ENCODE measurements at places on chromosomes 16 and 17.

GRCh38 chr17:57293077-57293476 is 36.8 kb downstream of the MSI2 start:
- DNase-seq = no peak

- DNase-seq = no peak
Observed at GRCh38 chr16:8649829-8650554, 24.4 kb upstream of the ABAT start.

DNA sequence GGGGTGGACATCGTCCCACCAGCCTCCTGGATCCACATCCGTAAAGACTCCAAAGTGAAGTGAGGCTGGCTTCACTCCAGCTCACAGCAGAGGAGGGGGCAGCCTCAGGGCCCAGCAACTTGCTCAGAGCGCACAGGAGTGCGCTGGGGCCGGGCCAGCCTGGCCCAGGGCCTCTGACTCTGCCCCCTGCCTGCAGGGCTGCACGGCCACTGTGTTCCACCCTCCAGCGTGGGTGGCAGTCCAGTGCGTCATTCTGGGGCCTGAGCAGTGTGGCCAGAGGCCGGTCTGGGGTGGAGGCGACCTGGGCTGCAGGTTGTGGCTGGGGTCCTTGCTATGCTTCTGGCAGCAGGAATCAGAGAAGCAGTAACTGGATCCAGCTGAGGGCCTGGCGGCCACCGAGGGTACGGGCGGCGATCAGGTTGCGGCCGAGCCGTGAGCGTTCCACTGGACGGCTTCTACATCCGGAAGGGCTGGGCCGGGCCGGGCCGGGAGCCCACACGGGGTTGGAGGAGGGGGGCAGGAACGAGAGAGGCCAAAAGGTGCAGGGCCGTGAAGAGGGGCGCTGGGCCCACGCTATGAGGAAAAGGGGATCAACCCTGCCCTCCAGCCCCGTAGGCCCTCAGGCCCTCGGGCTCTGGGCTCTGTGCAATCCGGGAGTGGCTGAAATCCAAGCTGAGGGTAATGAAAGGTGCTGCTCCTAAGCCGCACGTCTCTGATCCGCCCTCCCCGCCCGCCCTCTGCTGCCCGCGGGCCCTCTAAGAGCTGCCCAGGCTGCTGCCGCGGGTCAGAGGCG is at the start of gene FSCN2:
Gene FSCN2 (plus strand): TSS at position 787 of the 793 bp plus-strand sequence. CDS start 155 bp downstream, outside the sequence.
- DNase-seq = no peak

DNA sequence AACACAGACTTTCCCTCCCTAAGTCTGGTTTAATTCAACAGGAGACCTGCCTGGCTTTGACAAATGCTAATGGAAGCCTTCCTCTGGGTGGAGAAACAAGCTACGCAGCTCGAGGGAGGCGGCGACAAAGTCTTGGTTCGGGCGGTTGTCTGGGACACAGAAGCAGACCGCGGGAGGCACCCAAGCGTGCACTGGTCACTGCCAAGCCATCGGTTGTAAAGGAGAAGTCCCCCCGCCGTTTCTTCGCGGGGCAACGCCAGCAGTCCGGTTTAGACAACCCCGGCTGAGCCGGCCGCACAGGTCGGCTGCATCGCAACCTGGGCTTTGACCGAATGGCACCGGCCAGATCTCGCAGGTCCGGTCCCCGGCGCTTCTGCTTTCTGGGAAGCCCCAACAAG is 586 bp downstream of the GLYR1 start:
- DNase-seq = no peak

DNA sequence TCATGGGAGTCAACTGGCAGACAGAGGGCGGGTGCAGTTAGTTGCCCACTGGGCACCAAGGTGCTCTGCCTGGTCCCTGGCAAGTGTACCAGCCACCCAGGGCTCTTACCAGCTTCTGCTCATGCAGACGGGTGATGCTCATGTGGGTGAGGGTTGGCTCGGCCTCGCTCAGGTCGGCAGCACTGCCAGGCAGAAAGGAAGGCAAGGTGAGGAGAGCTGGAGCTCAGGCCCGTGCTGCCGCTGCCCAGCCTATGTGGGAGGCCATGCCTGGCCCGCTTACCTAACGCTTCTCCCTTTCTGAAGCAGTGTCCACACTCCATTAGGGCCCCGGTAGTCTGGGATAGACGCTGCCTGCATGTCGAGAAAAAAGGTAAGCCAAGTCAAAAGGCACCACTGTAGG is 2.6 kb downstream of the SIRT7 start:
- no peak for DNase-seq

DNA sequence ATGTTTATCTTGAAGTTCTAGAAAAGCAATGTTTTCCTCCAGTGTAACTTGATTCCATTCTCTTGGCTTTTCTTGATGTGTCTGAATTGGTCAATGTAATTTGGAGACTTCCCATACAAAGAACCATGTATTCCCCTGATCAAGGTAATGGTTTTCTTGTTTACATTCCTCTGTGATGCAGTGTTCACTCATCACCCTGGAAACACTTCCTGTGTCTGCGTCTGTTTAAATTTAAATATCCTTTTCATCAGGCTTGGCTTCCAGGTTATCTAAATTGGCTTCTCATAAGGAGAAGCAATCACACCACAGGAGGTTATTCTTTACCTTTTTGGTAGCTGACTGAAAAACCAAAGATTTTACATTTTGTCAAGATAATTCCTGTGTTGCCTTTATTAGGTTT is 237.3 kb upstream of the WSCD1 start:
- no peak for DNase-seq

- no peak for DNase-seq
Observed at GRCh38 chr16:86768228-86768791, 190.0 kb downstream of the FOXL1 start.

- DNase-seq = no peak
Observed at GRCh38 chr17:9821921-9822320, at the start of gene GSG1L2. TSS of gene GSG1L2 (minus strand) at chr17:9822079. CDS start at chr17:9822071, 8 bp downstream.

DNA sequence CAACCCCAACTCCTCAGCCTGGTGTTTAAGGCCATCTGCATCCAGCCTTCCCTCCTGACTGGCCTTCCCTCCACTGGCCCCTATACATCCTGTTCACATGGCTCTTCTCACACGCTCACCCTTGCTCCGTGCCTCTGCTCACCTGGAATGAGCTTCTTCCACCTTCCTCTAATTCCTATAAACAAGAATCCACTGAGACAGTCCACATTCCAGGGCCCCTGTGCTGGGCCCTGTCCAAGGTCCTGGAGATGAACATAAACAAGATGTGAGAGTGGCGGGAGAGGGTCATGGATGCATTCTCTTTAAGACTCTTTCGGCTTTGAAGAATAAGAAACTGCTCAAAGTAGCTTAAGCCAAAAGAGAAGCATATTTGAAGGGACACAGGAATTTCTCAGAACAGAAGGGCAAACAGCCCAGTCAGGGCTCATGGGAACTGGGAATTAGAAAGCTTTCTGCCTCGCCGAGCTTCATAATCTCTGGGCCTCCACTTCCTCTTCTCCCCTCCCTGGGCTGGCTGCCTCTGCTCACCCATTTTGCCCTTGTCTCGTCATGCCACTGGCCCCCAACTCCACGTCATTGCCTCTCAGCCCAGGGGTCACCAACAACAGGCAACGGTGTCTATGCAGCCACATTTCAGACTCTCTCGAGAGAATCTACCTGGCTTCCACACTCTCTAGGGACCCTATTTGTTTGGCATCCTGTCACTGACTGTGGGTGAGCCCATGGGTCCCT is 13.5 kb downstream of the SPPL2C start:
- no peak for DNase-seq

DNA sequence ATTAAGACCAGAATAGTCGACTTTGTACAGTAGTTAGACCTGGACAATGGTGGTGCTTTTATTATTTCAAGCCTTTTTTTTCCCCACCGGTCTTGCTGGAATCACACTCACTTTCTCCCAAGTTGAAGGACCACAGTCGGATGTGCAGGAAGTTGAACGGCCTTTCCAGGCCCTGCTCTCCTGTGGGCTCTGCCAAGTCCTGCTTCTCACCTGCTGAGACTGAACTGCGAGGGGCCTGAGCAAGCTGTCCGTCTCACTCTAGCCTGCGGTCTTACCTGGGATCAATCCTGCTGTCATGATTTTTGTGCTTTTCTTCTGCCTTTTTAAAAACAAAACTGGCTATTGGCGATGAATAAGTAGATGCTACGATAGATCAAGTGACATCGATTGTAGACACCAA is 1.3 kb downstream of the TLCD3A start:
- DNase-seq = no peak

GRCh38 chr16:21704266-21704665 is 40.5 kb downstream of the OTOA start:
- DNase-seq = no peak

- DNase-seq = no peak
Observed at GRCh38 chr17:76446449-76447231, 6.3 kb downstream of the UBE2O start.

DNA sequence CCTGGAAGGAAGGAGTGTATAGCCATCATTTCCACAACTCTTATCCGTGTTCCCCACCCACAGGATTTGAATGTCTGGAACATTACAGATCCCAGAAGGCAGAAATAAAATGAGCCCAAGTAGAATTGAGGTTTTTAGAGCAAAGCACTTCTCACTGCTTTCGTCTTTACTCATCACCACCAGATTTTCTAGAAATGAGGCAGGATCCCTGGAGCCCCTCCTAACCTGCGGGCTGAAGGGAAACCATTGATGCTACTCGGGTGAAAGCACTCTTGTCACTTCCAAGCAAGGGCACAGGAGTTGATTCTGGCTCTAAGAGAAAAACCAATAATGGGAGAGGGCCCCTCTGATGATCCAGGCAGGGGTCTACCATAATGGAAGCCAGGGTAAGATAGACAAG is 2.8 kb upstream of the ALDOC start:
- DNase-seq = no peak

DNA sequence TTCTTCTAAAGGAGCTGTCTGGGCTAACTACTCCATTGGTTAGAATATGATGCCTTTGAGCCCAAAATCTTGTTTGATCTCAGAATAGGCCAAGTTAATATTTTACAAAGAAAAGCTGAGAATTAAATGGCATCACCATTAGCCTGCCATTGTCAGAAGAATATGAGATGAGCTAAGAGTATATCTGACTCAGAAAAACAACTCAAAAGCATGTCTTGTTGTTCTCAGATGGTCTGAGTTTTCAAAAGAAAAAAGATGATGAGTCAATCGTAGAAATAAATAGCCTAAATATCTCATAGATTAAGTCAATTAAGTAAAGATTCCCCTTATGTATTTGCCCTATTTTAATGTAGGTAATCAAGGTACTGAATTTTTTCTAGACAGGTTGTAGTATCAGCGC is 197.1 kb upstream of the TBX2 start:
- DNase-seq = no peak

DNA sequence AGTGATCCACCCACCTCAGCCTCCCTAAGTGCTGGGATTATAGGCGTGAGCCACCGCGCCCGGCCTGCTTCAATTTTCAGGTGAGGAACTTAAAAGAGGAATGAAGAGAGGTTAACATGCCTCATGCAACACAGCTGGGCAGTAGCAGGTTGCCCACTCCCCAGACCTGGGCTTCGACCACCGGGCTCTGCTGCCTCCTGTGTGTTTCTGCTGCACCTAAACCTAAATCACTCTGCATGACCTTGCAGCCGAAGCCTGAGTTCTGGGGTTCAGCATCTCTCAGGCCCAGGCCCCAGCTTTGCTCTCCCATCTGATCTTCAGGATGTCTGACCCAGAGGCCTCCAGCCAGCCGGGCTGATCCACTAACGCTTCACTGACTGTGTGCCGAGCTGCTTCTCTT is 112.6 kb downstream of the OR1D5 start:
- no peak for DNase-seq

DNA sequence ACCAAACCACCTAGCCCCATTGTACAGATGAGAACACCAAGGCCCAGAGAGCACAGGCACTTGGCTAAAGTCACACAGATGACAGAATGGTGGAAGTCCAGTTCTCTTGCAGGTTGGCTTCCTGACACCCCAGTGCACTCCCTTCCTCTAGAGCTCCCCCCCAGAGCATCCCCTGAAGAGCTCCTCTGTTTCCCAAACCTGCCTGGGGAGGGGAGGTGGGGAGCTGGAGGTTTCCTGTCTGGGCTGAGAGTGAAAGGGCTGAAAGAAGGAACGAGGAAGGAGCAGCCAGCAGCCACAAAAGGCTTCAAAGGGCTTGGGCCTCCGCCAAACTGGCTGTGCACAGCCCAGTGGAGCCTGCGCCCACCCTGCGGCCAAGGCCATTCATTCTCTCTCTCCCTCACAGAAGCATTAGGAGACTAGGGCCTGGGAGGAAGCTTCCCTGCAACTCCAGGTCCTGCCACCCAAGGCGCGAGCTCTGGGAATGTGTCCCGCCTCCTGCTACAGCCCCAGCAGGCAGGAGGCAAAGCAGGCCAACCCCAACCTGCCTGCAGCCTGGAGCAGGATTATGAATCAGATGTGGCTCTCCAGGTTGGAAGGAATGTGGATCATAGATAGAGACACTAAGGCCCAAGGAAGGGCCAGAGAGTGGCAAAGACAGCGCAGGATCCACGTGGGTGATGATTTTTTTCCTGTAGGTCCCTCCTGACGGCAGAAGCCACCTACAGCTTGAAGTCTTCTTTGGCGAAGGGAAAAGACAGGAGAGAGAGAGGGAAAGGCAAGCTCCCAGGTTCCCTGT is 913 bp downstream of the SLC13A5 start:
- no peak for DNase-seq

- DNase-seq = no peak
Observed at GRCh38 chr17:63029541-63029940, 63.5 kb downstream of the TANC2 start.

- no peak for DNase-seq
Observed at GRCh38 chr17:40637931-40638330, 9.7 kb downstream of the SMARCE1 start.

DNA sequence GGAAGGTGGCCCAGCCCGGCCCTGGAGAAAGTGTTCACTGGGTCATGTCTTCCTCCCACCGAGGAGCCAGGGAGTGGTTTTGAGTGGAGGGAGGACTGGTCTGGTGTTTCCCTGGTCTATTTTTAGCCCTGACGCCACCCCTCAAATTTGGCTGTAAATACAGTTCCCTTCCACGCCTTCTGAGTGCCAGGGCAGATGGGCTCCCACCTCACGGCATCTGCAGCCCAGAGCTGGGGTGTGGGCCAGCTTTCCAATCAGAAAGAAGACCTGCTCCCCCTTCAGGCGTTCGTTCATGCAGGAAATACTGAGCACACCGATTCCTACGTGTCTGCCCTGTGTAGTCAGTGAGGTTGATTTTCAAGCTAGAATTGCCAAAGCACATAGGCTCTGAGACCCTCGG is 53.7 kb downstream of the SNX20 start:
- peak; percentile 8 for DNase-seq

- no peak for DNase-seq
Observed at GRCh38 chr16:75043175-75043895, 44.5 kb downstream of the ZNRF1 start.

All from stimulated activated CD8-positive, alpha-beta memory T cell treated with anti-CD3 and anti-CD28 coated beads, Interleukin-2, amount 100 ng/mL, for 1 hour (primary cell).